CD4-positive, alpha-beta memory T cell (primary cell): ENCODE measurements at places on chromosomes 1 and 21.

- DNase-seq = peak; percentile 47
Measured at GRCh38 chr1:154943649-154944400, 7.3 kb upstream of the PMVK start.

GRCh38 chr1:30353637-30354036 lies 369.7 kb downstream of the MATN1 start:
- DNase-seq = no peak

GRCh38 chr1:180252638-180253536 lies 22.8 kb downstream of the LHX4 start:
- peak; percentile 60 for DNase-seq

DNA sequence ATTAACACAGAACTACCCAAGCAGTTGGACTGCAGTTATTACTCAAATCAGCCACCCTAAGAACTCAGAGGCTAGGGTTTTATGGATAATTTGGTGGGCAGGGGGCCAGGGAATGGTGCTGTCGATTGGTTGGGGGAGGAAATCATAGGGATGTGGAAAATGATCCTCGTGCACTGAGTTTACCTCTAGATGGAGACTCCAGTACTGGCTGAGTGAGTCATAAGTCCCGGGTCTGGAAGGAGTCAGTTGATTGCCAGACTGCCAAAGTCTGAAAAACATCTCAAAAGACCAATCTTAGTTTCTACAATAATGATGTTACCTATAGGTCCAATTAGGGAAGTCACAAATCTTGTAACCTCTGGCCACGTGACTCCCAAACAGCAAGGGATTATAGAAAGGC lies 257.5 kb upstream of the PRMT6 start:
- no peak for DNase-seq

DNA sequence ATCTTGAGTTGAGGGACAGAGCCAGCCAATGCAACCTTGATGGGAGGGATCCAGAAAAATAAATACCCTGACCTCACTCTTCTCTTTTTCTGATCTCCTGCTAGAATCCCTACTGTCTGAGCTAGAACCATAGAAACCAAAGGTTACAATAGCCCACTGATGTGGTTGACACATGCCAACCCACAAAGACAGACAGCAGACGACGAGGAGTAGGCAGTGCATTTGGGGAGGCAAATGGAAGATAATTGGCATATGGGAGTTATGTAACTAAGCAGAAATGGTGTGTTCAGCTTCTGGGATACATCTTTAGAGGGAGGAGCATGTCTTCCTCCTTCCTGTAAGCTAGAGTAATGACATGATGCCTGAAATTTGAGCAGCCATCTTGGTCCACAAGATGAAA lies 171.7 kb upstream of the FGGY start:
- DNase-seq = peak; percentile 20

GRCh38 chr1:223230161-223230881 lies 87.3 kb upstream of the TLR5 start:
- no peak for DNase-seq

GRCh38 chr1:175865041-175865766 lies 121.8 kb upstream of the TNR start:
- DNase-seq = no peak

GRCh38 chr1:54991939-54992338 lies 6.8 kb upstream of the BSND start:
- no peak for DNase-seq

DNA sequence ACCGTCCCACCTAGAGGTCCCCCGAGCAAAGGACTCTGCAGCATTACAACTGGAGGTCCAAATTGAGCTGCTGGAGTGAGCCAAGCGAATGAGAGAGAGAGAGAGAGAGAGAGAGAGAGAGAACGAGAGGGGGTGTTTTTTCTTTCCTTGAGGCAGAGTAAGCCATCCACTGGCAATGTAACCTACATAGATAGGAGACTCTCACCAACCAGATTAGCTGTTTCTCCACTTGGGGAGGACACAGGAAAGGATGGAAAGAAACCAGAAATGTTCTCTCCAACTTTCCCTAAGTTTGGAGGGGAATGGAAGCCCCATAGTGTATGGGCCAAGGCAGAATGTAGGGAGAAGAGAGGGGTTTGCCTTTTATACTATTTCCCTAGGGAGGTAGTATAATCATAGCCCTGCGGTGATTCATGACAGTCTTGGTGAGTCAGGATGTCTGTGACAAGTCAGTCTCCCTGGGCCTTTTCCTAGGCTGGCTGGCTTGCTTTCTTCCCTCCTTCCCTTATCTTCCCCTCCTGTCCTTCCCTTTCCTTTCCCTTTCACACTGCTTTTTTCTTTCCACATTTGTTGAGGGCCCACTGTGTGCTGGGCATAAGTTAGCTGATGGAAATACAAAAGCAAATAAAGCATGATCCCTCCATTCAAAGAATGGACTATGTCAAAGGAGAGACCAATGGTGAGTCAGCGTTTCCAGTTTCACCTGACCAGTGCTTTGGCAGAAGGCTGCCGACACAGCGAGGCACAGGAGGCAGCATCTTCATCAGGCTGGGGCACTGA lies 7.1 kb downstream of the FNDC7 start:
- DNase-seq = no peak

GRCh38 chr1:12617901-12618660 lies at the start of gene DHRS3:
TSS of gene DHRS3 (minus strand) at chr1:12618210. CDS start at chr1:12617348, 862 bp downstream.
- peak; percentile 72 for DNase-seq

- no peak for DNase-seq
Measured at GRCh38 chr1:14887764-14888350, 265.7 kb upstream of the TMEM51 start.

GRCh38 chr1:31800674-31800967 lies 15.2 kb downstream of the SPOCD1 start:
- no peak for DNase-seq

- DNase-seq = no peak
Measured at GRCh38 chr1:40824591-40825434, 37.4 kb downstream of the CITED4 start.

DNA sequence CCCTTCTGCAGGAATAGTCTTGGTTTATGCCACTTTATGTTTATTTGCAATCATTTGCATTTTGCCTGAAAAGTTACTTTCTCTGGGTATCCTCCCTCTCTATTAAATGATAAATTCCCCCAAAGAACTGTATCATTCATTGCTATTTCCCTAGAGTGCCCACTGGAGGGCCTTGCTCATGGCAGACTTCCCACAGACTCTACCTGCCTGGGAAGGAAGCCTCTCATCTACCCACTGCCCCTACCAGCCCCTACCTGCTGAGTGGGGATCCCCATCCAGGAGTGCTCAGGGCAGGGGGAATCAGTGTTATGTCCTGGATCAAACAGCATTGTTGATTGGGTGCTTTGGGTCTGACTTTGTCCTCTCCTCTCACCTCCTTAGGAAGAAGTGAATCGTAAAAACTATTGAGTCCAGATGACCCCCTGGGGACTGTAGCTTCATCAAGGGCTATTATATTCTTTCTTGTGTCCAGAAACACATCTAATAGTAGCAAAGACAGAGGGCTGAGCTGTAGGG lies 6.8 kb upstream of the LRRN2 start:
- no peak for DNase-seq

DNA sequence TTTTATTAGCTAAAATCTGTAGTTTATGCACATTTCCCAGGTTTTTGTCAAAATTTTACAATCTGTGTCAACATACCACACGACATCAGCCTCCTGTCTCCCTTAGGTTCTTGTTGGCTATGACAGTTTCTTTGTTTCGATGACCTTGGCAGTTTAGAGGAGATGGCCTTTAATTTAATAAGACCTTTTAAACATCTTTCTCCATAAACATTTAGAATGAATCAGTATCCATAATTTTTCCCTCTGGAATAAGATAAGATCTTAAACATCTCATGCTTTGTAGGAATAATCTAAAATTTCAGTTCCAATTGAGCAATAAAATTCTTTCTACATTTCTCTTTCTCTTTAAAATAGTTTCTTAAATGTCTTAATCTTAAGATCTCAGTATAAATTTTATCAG lies 28.7 kb upstream of the DYRK1A start:
- no peak for DNase-seq

DNA sequence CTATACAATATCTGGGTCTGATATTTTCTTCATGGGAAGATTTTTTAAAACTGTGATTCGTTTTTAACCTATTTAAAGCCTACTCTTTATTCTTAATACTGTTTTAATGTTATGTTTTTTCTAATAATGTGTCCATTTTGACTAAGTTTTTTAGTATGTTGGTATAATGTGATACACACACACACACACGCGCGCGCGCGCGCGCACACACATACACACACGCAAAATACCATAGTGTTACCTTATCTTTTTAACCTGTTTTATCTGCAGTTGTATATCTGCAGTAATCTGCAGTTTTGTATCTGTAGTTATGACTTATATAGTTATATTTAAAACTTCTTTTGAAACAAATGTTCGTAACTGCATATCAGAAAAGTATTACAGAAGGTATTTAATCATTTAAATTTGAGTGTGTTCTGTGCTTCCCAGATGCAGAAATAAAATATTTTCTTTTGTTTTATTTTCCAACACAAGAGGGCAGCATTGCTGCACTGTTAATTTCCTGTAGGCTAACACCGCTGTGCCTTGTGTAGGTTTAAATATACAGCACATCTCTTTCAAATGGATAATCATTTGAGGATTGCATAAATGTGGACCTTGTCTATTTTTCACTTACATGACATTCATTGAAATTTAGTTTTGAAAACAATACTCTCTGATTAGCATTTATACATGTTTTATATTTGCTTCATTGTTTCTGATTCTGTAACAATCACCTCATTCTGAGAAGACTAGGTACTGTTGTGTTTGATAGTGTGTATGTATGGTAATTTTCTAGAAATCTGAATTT lies 166.1 kb downstream of the PDE4B start:
- DNase-seq = no peak

GRCh38 chr21:26842974-26843932 lies 2.0 kb downstream of the ADAMTS1 start:
- no peak for DNase-seq

GRCh38 chr1:204634260-204634910 lies 51.2 kb downstream of the LRRN2 start:
- no peak for DNase-seq

DNA sequence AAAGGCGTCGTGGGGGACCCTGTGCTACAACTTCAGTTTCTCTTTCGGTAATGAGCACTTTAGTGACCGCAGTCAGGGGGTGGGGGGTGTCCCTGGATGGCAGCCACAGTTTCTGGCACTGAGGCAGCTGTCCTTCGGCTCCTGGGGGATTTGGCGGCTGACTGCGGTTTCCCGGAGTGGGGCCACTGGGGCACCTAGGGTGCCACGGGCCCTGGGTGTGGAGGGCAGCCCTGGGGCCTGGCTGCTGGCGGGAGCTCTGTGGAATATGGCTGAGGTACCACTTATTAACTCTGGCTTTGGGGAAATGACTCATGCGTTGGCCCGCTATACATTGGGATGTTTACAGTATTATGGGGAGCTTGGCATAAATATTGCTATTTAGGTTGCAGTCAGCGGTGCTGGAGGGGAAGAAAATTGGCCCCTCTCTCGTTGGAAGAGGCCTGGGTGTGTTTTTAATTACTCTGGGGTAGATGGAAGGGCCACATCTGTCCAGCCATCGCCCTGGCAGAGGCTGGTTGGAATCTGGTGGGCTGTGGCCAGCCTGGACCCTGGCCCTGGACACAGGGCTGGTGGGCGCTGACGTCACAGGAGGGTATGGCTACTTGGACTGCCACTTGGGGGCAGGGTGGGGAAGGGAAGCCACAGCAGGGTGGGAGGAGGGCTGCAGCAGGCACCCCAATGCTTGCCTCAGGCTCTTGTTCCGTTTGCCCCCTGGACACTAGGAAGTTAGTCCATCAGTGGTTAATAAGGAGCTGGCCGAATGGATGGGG lies 2.0 kb downstream of the EPHB2 start:
- DNase-seq = no peak

- DNase-seq = no peak
Measured at GRCh38 chr1:234235434-234235881, 137.8 kb upstream of the COA6 start.

- DNase-seq = no peak
Measured at GRCh38 chr1:152039461-152039860, 2.7 kb upstream of the S100A11 start.

- no peak for DNase-seq
Measured at GRCh38 chr1:159580340-159580739, 7.3 kb upstream of the APCS start.

DNA sequence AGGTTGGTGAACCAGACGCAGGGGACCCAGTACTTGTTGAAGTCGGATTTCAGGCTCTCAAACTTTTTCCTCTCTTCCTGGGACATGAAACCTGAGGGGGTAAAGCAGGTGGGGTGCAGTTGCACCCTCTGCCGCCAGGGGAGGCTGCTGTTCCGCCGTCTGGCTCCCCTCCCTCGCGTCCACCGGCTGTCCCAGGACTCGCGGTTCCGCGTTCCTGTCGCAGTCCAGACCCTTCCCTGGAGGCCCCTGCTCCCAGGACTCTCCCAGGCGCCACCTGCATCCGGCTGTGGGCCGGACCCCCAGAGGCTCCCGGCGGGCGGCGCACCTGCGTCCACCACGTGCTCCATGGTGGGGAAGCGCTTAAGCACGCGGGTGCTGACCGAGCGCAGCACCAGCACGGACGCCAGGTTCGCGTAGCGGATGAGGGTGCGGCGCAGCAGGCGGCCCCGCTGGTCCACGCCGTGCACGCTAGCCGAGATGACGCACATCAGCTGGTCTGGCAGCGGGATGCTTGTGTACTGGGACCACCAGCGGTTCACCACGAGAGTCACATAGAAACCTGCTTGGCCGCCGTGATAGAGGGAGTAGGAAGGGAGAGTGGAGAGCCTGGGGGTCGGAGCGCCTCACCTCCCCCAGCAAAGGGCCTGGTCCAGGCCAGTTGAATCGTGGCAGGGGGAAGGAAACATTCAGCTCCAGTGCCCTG lies 1.7 kb downstream of the BEST4 start:
- DNase-seq = peak; percentile 80

DNA sequence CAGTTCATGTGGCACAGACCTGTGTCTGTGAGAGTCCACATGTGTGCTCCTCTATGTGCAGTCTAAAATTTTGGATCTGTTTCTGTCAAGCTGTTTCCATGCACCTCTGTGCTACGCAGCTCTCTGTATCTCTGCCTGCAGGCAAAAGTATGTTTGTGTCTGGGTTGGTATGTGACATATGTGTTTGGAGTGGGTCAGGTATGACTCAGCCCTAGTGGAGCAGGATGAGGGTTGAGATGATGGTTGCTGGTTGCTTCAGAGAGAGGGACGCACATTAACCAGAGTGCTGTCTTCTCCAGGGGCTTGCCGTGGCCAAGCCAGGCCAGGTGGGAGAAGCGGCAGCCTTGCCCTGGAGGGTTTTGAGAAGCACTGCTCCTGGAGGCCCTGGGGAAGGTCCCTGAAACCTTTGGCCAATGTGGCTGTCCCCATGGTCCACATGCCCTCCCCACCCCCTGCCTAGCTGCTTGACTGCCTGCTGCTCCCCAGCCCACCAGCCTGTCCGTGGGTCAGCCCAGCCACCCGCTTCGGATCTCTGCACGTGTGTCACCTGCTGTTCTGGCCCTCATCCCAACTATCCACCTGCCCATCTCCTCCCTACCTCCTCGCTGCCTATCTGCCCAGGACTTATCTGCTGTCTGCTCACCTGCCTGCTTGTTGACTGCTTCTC lies 4.1 kb upstream of the EVA1B start:
- no peak for DNase-seq

- no peak for DNase-seq
Measured at GRCh38 chr1:113770031-113770430, 10.7 kb upstream of the PHTF1 start.
